T-cell (primary cell): ENCODE measurements at places on chromosomes 4 and X. TPM values are rescaled to one million over a fixed set of nuclear protein-coding genes. Genes with fewer than 3 reads are reported as not detected.
A peak's percentile ranks its signal among the peaks of the same experiment; 100 is the strongest.

DNA sequence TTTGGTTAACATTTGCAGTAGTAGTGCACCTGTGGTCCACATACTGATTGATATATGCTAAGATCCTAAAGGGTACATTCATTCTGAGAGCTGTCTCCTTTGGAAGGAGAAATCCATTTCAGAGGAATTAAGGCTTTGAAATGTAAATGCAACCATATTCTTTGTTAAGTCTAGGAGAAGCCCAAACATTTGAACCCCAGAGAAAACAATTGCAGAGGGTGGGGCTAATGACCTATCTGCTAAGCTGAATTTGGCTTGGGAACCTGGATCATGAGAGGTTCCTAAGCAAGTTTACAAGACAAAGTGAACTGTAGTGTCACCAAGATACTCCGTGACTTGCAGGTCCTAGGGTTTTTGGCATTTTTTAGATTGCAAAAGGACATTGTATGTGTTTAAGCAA is 41.2 kb downstream of the LAS1L start:
- H3K36me3 ChIP-seq = no peaks in the 10 kb centered on the region
- H3K4me1 ChIP-seq = no peaks in the 10 kb centered on the region
- H3K27ac ChIP-seq = no peak overlapping the region
- DNase-seq = no peak

GRCh38 chr4:17309567-17310268 is 202.2 kb downstream of the QDPR start:
- no peak for DNase-seq
- no peaks in the 10 kb centered on the region for H3K36me3 ChIP-seq
- H3K27me3 ChIP-seq = no peaks in the 10 kb centered on the region
- no peak overlapping the region for H3K4me3 ChIP-seq
- H3K4me1 ChIP-seq = no peaks in the 10 kb centered on the region

GRCh38 chr4:8849266-8850073 is 22.2 kb downstream of the HMX1 start:
- no peaks in the 10 kb centered on the region for H3K36me3 ChIP-seq
- no peaks in the 10 kb centered on the region for H3K4me1 ChIP-seq
- no peak overlapping the region for H3K4me3 ChIP-seq

DNA sequence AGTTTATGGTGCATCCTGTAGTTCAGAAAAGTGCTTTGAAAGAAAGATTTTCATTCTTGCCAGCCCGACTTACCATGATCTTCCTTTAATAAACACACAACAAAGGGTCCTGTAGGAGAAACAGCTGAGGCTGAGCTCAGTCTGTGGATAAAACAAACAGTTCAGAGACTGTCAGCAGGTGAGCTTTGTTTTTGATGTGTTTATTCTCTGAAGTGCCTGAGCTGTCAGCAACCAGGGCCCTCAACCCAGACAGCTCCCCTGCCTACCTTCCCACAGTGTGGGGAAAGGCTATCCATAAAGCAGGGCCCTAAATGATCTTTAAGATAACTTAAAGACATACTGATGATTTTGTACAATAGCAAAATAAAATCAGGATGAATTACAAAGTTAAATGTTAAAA is 459.2 kb upstream of the GALNT7 start:
- no peaks in the 10 kb centered on the region for H3K27me3 ChIP-seq
- no peaks in the 10 kb centered on the region for H3K36me3 ChIP-seq
- no peak overlapping the region for H3K27ac ChIP-seq
- no peak overlapping the region for H3K4me3 ChIP-seq
- no peak for DNase-seq
- H3K4me1 ChIP-seq = no peaks in the 10 kb centered on the region

DNA sequence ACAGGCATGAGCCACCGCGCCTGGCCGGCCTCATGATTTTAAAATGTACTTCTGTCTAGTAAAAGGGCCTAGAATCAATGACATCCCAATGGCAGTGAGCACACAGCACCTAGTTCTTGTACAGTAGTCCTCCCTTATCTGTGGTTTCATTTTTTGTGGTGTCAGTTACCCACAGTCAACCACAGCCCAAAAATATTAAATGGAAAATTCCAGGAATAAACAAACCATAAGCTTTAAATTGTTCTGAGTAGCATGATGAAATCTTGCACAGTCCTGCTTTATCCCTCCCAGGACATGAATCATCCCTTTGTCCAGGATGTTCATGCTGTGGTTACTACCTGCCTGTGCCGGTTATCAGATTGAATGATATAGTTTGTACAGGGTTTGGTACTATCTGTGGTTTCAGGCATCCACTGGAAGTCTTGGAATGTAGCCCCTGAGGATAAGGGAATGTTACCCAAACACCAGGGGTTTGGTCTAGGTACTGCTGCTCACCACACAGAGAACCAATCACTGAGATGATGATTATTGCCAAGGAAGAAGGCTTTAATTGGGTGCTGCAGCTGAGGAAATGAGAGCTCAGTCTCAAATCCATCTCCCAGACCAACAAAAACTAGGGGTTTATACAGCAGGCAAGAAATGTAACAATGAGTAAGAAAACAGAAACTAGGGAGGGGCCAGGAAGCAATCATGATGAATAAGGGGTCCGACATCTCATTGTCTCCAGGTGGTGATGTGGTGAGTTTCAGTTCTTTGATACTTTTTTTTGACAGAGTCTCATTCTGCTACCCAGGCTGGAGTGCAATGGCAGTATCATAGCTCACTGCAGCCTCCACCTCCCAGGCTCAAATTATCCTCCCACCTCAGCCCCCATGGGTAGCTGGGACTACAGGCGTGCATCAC is 16.2 kb upstream of the FHL1 start:
- no peak overlapping the region for H3K27ac ChIP-seq
- H3K36me3 ChIP-seq = no peaks in the 10 kb centered on the region
- no peaks in the 10 kb centered on the region for H3K27me3 ChIP-seq
- H3K4me1 ChIP-seq = no peaks in the 10 kb centered on the region
- H3K4me3 ChIP-seq = no peak overlapping the region

Gene CPLX1
- 0.93 TPM for total RNA-seq

Gene FRMD7
- total RNA-seq = not detected

GRCh38 chr4:140049024-140049848 is 104.7 kb downstream of the MAML3 start:
- DNase-seq = peak; percentile 49
- H3K27ac ChIP-seq = peak overlapping the region; percentile 43
- peaks cover 18% of the 10 kb centered on the region for H3K4me1 ChIP-seq
- H3K4me3 ChIP-seq = peak overlapping the region; percentile 46

- no peaks in the 10 kb centered on the region for H3K36me3 ChIP-seq
- DNase-seq = no peak
- no peaks in the 10 kb centered on the region for H3K4me1 ChIP-seq
- no peaks in the 10 kb centered on the region for H3K27me3 ChIP-seq
Measured at GRCh38 chr4:15794905-15795304, 16.8 kb downstream of the CD38 start.

DNA sequence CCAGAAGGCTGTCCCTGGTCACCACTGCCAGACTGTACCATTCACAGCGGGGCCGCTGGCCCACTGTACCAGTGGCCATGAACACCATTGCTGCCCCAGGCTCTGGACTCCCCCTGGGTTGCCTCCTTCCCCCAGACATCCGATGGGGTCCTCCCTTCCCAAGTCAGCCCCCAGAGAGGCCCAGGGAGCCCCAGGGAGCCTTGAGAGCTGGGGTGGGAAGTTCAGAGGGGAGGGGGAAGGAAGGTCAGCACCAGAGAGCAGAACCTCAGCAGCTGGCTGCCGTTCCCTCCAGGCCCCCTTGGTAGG is 441 bp upstream of the ARHGAP4 start:
- no peak for DNase-seq
- H3K27ac ChIP-seq = peak overlapping the region; percentile 95

GRCh38 chr4:53061091-53061850 is 199.2 kb downstream of the RASL11B start:
- no peak for DNase-seq
- H3K4me3 ChIP-seq = no peak overlapping the region
- H3K27ac ChIP-seq = no peak overlapping the region
- no peaks in the 10 kb centered on the region for H3K4me1 ChIP-seq
- no peaks in the 10 kb centered on the region for H3K27me3 ChIP-seq
